ENCODE measurements at places on chromosomes 3 and 15. TPM values are rescaled to one million over a fixed set of nuclear protein-coding genes. Genes with fewer than 3 reads are reported as not detected.

- peaks cover 3% of the 10 kb centered on the region for H3K4me1 ChIP-seq
- H3K4me3 ChIP-seq, result no peak overlapping the region
- H3K36me3 ChIP-seq, result no peaks in the 10 kb centered on the region
- no peaks in the 10 kb centered on the region for H3K27me3 ChIP-seq
- H3K27ac ChIP-seq, result no peak overlapping the region
These were observed 328.2 kb downstream of the TIGIT start for GRCh38 chr3:114622001-114622400.

DNA sequence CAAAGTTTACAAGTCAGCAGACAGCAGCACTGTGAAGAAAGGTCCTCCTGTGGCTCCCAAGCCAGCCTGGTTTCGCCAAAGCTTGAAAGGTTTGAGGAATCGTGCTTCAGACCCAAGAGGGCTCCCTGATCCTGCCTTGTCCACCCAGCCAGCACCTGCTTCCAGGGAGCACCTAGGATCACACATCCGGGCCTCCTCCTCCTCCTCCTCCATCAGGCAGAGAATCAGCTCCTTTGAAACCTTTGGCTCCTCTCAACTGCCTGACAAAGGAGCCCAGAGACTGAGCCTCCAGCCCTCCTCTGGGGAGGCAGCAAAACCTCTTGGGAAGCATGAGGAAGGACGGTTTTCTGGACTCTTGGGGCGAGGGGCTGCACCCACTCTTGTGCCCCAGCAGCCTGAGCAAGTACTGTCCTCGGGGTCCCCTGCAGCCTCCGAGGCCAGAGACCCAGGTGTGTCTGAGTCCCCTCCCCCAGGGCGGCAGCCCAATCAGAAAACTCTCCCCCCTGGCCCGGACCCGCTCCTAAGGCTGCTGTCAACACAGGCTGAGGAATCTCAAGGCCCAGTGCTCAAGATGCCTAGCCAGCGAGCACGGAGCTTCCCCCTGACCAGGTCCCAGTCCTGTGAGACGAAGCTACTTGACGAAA lies 24.2 kb downstream of the STARD5 start:
- DNase-seq, result no peak
- no peak overlapping the region for H3K4me3 ChIP-seq
- no peaks in the 10 kb centered on the region for H3K36me3 ChIP-seq
- H3K4me1 ChIP-seq, result no peaks in the 10 kb centered on the region

CCR3 gene
- 0.15 TPM for polyA plus RNA-seq

DNA sequence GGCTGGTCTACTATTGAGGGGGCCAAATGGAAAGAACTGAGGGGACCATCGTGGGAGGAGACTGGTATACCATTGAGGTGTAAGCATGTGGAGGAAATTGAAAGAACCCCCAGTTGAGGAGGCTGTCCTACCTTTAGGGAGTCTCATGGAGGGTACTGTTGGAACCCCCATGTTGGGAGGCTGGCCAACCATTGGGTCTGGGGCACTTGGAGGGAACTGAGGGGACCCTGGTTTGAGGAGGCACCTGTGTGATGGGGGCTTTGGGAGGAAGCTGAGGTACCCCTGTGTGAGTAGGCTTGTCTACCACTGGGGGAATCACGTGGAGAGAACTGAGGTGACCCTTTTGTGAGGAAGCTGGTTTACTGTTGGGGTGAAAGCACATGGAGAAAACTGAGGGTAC lies 157.5 kb downstream of the FBLN2 start:
- no peaks in the 10 kb centered on the region for H3K36me3 ChIP-seq
- no peak for DNase-seq
- no peak overlapping the region for H3K4me3 ChIP-seq
- no peaks in the 10 kb centered on the region for H3K27me3 ChIP-seq

DNA sequence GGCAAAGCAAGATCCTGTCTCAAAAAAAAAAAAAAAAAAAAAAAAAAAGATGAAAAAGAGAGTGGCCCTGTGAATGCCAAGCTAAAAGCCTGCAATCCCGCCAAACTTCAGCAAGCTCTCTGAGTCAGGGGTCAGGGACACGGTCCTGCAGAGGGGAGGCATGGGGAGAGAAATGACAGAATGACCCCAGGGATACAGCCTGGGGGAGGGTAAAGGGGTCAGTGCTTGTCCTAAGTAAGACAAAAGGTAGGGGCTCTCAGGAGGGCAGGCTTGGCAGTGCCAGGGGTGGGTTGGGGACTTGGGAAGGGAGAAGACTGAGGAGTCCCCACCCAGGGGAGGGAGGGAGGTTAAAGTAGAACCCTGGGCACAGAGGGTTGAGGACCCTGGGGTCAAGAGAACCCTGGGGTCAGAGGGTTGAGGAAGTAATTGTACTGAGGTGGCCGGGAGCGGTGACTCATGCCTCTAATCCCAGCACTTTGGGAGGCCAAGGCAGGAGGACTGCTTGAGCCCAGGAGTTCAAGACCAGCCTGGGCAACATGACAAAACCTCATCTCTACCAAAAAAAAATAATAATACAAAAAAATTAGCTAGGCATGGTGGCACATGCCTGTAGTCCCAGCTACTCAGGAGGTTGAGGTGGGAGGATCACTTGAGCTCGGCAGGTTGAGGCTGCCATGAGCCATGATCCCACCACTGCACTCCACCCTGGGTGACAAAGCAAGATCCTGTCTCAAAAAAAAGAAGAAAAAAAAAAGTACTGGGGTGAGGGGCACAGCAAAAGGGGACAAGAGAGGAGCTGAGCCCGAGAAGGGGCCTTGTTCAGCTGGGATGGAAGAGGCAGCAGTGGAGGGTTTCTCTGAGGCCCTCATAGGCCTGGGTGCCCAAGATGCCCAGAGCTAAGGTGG lies 5.2 kb upstream of the SEMA3B start:
- no peaks in the 10 kb centered on the region for H3K27me3 ChIP-seq
- no peak for DNase-seq
- peak overlapping the region; percentile 98 for H3K27ac ChIP-seq
- H3K4me3 ChIP-seq, result no peak overlapping the region
- H3K4me1 ChIP-seq, result peaks cover 72% of the 10 kb centered on the region
- H3K36me3 ChIP-seq, result peaks cover 4% of the 10 kb centered on the region

GRCh38 chr15:58243070-58243469 lies 104.9 kb downstream of the AQP9 start:
- H3K36me3 ChIP-seq, result no peaks in the 10 kb centered on the region
- H3K4me1 ChIP-seq, result peaks cover 5% of the 10 kb centered on the region
- H3K27ac ChIP-seq, result no peak overlapping the region
- no peak for DNase-seq
- H3K27me3 ChIP-seq, result no peaks in the 10 kb centered on the region

DNA sequence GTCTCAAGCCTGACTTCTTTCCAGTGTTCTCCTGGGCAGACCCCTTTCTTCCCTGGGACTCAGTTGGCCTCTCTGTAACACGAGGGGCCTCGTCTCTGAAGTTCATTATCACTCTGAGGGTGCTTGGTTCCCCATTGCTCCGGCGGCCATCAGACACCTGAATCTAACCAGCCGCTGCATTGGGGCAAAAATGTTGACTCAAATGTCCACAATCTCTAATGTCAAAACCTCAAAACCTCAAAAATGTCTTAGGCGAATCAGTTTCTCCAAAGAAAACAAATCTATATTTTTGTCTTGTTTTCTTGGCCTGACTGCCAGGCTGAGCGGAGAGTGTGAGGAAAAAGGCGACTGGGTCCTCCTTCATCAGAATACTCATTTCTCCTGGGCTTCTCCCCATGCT lies 220.7 kb downstream of the VPS13C start:
- no peaks in the 10 kb centered on the region for H3K4me1 ChIP-seq
- H3K36me3 ChIP-seq, result no peaks in the 10 kb centered on the region

GRCh38 chr3:123656691-123657090 lies 71.8 kb upstream of the HACD2 start:
- DNase-seq, result no peak
- H3K27me3 ChIP-seq, result no peaks in the 10 kb centered on the region
- peaks cover 34% of the 10 kb centered on the region for H3K4me1 ChIP-seq

- peaks cover 9% of the 10 kb centered on the region for H3K4me1 ChIP-seq
- no peaks in the 10 kb centered on the region for H3K36me3 ChIP-seq
- no peak overlapping the region for H3K27ac ChIP-seq
These were observed 428.1 kb downstream of the SOX2 start for GRCh38 chr3:182139627-182140357.

- no peak overlapping the region for H3K27ac ChIP-seq
- no peak overlapping the region for H3K4me3 ChIP-seq
- no peak for DNase-seq
- H3K36me3 ChIP-seq, result no peaks in the 10 kb centered on the region
- H3K27me3 ChIP-seq, result no peaks in the 10 kb centered on the region
These were observed 59.9 kb downstream of the CGNL1 start for GRCh38 chr15:57436166-57436565.

DNA sequence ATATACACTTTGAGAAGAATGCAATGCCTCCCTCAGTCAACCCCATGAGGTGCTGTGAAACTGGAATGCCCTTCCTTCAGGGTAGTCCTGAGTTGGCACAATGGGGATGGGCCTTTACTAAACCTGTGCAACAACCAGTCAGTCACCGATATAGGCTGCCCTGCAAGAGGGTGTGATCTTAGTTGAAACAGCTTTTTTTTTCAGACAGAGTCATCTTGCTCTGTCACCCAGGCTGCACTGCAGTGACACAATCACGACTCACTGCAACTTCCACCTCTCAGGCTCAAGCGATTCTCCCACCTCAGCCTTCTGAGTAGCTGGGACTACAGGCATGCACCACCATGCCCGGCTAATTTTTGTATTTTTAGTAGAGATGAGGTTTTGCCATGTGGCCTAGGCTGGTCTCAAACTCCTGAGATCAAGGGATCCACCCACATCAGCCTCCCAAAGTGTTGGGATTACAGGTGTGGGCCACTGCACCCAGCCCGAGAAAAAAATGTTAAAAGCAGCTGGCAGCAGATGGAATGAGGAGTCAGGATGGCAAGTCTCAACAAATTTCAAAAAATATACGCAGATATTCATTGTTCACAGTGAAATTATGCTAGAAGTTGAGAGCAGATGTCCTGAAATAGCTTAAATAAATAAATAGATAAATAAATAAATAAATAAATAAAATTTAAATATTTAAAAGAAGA lies 31.8 kb downstream of the MYO5A start:
- no peak overlapping the region for H3K27ac ChIP-seq
- no peaks in the 10 kb centered on the region for H3K4me1 ChIP-seq
- no peaks in the 10 kb centered on the region for H3K36me3 ChIP-seq
- no peak for DNase-seq
- no peaks in the 10 kb centered on the region for H3K27me3 ChIP-seq

PLA2G4B gene
- polyA plus RNA-seq, result 10.4 TPM

DNA sequence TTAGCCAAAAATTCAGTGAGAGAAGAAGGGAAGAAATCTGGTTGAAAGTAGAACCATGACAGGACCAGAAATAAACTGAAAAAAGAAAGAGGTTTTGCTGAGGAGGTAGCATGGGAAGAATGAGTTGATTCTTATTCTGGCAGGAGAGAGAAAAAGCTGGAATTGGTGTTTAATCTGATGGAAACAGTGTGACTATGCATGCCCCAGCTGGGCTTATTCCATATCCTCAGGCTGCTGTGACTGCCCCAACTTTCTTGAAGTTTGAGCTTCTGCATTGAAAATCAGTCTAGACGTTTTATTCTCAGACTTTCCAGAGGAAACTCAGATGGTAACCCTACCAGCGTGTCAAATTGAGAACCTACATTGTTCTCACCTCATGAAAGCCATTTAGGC lies 352.5 kb upstream of the DCBLD2 start:
- H3K36me3 ChIP-seq, result no peaks in the 10 kb centered on the region
- H3K4me1 ChIP-seq, result no peaks in the 10 kb centered on the region
- H3K4me3 ChIP-seq, result no peak overlapping the region
- H3K27me3 ChIP-seq, result no peaks in the 10 kb centered on the region

ZNF148 gene
- polyA plus RNA-seq, result 22.9 TPM

- H3K36me3 ChIP-seq, result no peaks in the 10 kb centered on the region
- H3K27ac ChIP-seq, result no peak within 1 kb of the TSS
- peak within 1 kb of the TSS; percentile 9 for H3K4me3 ChIP-seq
- peak; percentile 7 for DNase-seq
These were observed at the start of gene HOMER2 for GRCh38 chr15:82952158-82953081. Gene HOMER2, minus strand, starts transcription at chr15:82952720. Its CDS starts 185 bp downstream, at chr15:82952535.

GP9 gene
- 0.18 TPM for polyA plus RNA-seq

GRCh38 chr3:148089171-148089570 lies 608.5 kb upstream of the AGTR1 start:
- H3K27ac ChIP-seq, result no peak overlapping the region
- no peaks in the 10 kb centered on the region for H3K27me3 ChIP-seq
- H3K4me1 ChIP-seq, result no peaks in the 10 kb centered on the region
- no peaks in the 10 kb centered on the region for H3K36me3 ChIP-seq
- DNase-seq, result no peak
- H3K4me3 ChIP-seq, result no peak overlapping the region

DNA sequence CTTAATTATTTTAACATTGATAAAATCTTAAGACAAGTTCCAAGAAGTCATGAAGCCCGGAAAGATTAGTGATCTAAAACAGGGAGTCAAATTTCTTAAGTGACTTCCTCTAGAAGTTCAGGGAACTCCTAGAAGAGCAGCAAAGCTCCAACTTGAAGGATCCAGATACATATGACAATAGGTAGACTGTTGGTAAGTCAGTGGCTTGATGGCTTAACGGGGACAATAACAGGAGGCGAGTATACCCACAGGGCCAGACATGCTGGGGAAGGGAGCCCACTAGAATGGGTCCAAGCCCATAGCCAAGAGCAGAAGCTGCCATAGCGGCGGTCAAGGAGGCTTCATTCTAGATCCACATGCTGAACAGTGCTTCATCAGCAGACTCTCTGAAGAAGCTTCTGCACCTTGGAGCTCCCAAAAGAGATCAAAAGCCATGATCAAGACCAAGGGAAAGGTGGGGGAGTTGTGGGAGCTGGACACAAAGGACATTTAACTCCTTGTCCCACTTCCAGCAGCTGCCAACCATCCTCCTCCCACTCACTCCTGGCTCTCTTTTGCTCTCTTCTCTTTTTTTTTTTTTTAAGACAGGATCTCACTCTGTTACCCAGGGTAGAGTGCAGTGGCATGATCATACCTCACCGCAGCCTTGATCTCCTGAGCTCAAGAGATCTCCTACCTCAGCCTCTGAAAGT lies 10.2 kb upstream of the CA12 start:
- no peak overlapping the region for H3K4me3 ChIP-seq
- no peaks in the 10 kb centered on the region for H3K27me3 ChIP-seq
- no peak overlapping the region for H3K27ac ChIP-seq
- peaks cover 7% of the 10 kb centered on the region for H3K4me1 ChIP-seq
- DNase-seq, result no peak
- H3K36me3 ChIP-seq, result no peaks in the 10 kb centered on the region

- H3K27ac ChIP-seq, result no peak overlapping the region
- no peak overlapping the region for H3K4me3 ChIP-seq
- no peak for DNase-seq
- H3K4me1 ChIP-seq, result no peaks in the 10 kb centered on the region
- no peaks in the 10 kb centered on the region for H3K27me3 ChIP-seq
These were observed 177.8 kb upstream of the GOLGA6L4 start for GRCh38 chr15:84057714-84058331.

GRCh38 chr15:52730594-52730993 lies 51.4 kb upstream of the ATOSA start:
- H3K4me3 ChIP-seq, result no peak overlapping the region
- DNase-seq, result no peak
- H3K27me3 ChIP-seq, result no peaks in the 10 kb centered on the region
- H3K27ac ChIP-seq, result no peak overlapping the region
- no peaks in the 10 kb centered on the region for H3K36me3 ChIP-seq

All from large intestine (tissue), 12 donors.